ENCODE measurements at places on chromosomes 6 and 20. TPM values are rescaled to one million over a fixed set of nuclear protein-coding genes. Genes with fewer than 3 reads are reported as not detected.

- no peak for DNase-seq
Measured at GRCh38 chr6:145705561-145705960, 29.8 kb downstream of the EPM2A start.

DNA sequence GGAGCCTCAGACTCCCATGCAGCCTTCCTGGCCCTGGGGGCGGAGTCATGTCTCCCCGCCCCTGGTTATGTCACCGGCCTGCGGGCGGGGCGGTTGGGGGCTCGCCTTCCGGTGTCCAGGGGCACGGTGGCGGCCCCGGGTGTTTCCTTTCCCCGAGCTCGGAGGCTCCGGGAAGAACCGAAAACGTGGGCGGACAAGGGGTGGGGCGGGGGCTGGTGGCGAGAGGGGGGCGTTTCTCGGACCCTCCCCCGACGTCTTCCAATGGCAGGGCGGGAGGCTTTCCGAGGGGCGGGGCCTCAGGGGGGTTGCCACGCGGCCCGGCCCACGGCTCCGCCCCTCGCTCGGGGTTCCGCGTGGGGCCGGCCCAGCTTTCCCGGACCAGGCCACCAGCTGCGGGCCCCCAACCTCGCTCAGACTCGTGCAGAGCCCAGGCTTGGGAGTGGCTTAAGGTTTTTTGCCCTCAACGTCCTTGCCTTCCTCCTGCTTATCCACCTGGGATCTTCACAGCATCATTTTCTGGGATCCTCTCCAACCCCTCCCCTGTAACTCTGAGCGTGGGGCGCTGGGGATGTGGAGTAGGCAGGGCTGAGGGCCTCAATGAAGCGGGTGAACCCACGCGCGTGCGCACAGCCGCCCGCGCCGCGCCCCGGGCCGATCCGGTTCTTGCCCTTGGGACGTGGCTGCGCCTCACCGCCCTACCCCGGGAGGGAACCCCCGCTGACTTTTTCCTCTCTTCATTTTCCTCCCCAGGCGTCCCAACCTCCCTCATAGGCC lies 2.1 kb upstream of the NRN1 start:
- no peak for DNase-seq

DNA sequence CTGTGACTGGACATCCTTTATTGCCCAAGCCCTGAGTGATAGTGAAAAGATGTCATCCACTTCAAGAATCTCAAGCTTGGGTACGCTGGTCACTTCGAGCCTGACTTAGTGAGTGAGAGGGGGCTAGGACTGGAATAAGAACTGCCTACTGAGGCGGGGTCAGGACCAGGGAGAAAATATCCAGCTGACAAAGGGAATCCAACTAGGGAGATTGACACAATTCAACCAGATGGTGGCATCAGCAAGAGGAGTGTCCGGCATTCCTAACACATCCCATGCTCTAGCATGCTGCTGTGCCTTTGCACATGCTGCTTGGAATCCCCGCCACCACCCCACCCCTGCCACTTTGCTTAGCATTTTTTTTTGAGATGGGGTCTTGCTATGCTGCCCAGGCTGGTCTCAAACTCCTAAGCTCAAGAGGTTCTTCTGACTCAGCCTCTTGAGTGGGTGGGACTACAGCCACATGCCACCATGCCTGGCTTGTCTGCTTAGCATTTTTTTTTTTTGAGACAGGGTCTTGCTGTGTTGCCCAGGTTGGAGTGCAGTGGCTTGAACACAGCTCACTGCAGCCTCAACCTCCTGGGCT lies 6.5 kb upstream of the CEP250 start:
- no peak for DNase-seq

GRCh38 chr6:44030812-44031454 lies 96.3 kb downstream of the MRPL14 start:
- no peak for DNase-seq

C20orf141 gene
- polyA plus RNA-seq: not detected

DNA sequence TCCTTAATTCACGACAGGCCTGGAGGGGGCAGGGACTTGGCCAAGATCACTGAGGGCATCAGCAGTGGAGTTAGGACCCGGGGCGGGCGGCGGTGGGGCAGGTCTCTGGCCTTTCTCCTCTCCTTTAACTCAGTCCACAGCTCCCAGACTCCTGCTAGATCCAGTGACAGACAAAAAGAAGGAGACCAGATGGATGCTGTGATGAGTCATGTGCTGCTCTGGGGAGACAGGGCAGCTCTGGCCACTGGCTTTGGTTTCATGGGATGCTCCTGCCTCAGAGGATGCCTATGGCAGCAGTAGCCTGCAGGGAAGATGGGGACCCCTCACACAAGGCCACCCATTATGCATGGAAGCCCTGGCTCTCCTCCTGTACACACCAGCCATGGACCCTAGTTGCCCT lies 20.5 kb downstream of the EPB41L1 start:
- DNase-seq: no peak

SASH1 gene
- polyA plus RNA-seq: 29.4 TPM

- DNase-seq: no peak
Measured at GRCh38 chr6:11236915-11237314, 4.4 kb upstream of the NEDD9 start.

DNA sequence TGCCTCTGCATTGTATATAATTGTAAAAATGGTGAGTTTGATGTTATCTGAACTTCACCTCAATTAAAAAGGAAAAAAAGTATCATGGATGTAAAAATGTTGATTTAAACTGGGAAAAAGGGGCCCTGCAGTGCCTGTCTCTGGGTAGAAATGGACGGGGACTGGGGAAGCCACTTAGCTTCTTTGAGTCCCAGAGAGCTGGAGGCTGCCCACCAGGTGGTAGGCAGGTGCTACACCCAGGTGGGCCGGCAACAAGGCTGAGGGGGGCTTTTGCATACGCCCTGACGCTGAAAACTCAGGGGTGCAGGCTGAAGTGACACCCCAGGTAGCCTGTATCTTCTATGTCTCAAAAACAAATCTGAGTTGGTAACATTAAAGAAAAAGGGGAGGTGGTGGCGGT lies 118.2 kb downstream of the SULF2 start:
- DNase-seq: no peak

- no peak for DNase-seq
Measured at GRCh38 chr6:108952776-108953486, 104.7 kb downstream of the ARMC2 start.

DNA sequence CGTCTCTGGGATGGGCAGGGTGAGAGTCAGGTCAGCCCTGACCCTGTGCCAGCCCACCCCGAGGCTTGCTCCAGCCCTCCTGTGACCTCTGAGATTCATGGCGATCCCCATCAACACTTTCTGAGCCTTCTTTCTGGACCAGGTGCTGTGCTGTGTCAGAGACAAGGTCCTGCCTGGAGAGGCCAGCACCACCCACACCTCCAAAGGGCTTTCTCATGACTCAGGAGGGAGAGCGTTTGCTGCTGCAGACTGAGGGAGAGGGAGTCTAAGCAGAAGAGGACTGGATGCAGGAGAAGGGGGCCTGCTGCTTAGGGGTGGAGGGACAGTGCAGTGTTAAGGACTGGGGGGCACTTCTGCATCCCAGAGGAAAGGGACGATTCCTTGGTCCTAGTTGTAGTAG lies 193.5 kb downstream of the LRFN2 start:
- DNase-seq: no peak

OPRM1 gene
- polyA plus RNA-seq: 0.06 TPM

GRCh38 chr20:46099491-46100287 lies 9.9 kb upstream of the NCOA5 start:
- no peak for DNase-seq

GRCh38 chr6:45377043-45377553 lies 636 bp downstream of the SUPT3H start:
- peak; percentile 17 for DNase-seq

TFEB gene
- polyA plus RNA-seq: 9.4 TPM

GRCh38 chr20:36246401-36246800 lies 10.1 kb downstream of the AAR2 start:
- no peak for DNase-seq

GRCh38 chr20:42714298-42715141 lies 475.2 kb downstream of the PTPRT start:
- DNase-seq: no peak

GRCh38 chr6:147678253-147678652 lies 169.8 kb downstream of the SAMD5 start:
- DNase-seq: peak; percentile 41

GRCh38 chr20:25076731-25077609 lies 5.0 kb downstream of the VSX1 start:
- no peak for DNase-seq

GRCh38 chr20:33940666-33941065 lies 53.0 kb upstream of the RALY start:
- no peak for DNase-seq

DNA sequence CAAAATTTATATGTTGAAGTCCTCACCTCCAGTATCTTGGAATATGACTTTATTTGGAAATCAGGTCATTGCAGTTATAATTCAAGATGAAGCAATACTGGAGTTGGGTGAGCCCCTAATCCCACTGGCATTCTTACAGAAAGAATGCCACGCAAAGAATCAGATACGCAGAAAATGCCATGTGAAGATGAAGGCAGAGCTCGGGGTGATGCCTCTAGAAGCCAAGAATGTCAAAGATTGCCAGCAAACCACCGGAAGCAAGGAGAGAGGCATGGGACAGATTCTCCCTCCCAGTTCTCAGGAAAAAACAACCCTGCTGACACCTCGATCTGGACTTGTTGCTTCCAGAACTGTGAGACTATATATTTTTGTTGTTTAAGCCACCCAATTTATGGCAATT lies 273.4 kb upstream of the CITED2 start:
- DNase-seq: no peak

GRCh38 chr6:34036357-34037069 lies 109.4 kb downstream of the GRM4 start:
- DNase-seq: no peak

DNA sequence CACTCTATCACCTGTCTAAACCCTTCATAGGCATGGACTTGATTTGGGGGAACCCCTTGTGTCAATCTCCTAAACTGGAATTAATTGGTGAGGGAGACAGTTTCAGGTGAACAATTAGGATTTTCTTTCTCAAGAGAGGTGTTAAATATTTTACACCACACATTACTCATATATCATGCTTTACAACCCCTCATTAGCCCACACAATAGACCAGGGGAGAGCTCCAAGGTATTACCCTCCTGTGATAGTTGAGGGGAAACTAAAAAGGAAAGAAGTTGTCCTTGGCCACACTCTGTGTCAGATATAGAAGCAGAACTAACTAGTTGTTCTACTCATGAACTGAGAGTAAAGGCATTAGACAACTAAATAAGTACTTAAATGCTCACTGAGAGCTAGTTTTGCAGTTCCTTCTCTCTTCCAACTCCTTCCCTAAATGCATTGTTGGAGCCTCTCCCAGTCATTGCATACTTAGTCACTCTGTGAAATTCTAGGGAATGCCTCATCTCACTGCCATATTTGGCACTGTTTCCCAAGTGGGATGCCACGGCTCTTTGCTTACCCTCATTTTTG lies 183.7 kb upstream of the CEP162 start:
- DNase-seq: no peak

DNA sequence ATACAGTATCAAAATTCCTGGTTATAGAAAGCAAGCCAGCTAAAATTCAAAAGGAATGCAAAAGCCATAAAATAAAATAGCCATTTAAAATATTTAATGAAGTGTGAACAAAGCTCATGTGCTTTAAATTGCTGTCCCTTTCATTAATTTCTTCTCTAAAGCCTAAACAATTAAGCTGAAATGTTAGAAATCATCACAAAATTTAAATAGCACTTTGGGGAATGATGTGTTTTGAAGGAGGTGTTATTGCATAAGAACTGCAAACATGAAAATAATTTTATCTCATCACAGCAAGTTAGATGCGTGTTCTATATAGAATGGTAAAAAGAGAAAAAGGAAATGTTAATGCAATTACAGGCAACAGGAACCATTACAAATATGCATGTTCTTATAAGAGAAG lies 111.0 kb downstream of the RIMS1 start:
- no peak for DNase-seq

DNA sequence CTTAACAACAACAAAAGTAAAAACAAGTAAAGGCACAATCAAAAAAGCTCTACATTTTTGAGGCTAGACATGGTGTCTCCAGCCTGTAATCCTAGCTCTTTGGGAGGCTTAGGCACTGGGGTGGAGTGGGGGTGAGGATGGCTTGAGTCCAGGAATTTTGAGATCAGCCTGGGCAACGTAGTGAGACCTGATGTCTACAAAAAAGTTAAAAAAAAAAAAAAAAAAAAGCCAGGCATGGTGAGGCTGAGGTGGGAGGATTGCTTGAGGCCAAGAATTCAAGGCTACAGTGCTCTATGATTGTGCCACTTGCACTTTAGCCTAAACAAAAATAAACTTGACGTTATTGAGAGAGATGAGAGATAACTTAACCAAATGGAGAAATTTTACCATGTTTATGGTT lies 60.1 kb downstream of the QKI start:
- DNase-seq: no peak

- DNase-seq: no peak
Measured at GRCh38 chr20:40532103-40532502, 156.9 kb downstream of the MAFB start.

PLN gene
- polyA plus RNA-seq: 3.0 TPM

SNX9 gene
- polyA plus RNA-seq: 41.4 TPM

TDP2 gene
- 63.0 TPM for polyA plus RNA-seq

- DNase-seq: no peak
Measured at GRCh38 chr6:149270616-149271015, 46.9 kb upstream of the TAB2 start.

PHACTR1 gene
- 23.6 TPM for polyA plus RNA-seq

GRCh38 chr6:48713612-48714011 lies 602.6 kb upstream of the PTCHD4 start:
- DNase-seq: no peak

- no peak for DNase-seq
Measured at GRCh38 chr6:14889188-14889587, 356.7 kb upstream of the JARID2 start.

DNA sequence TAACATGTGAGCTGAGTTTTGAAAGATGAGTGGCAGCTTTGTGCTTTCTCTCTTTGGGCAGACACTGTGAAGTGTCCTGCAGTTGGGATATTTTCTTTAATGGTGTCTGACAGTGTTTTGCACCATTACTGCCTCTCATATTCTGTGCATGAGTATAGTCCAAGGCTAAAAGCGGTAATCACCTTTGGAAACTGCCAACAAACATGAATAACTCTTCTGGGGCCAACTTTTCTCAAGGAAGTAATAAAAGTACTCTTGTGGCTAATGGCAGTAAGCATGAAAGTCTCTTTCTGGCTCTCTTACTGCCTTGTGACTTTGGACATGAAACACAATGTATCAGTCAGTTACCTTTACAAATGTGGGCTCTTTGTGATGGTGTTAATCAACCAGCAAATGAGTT lies 91.7 kb upstream of the SOX4 start:
- no peak for DNase-seq

MAP3K7 gene
- polyA plus RNA-seq: 50.2 TPM

DNA sequence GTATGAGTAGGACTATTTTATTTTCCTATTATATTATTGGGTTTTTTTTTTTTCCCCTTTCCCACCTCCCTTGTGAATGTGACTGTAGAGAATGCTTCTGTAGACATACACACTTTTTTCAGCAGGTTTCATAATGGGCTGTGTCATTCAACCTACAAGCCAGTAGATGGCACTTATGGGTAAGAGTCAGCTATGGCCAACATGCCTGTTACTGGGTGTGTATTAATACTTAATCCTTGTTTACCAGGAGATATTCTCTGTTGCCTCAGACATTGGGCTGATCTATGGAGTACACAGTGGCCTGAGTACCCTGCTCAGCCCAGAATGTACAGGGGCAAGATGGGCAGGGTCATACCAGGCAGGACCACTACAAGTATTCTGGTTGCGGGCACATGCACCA lies 382.5 kb downstream of the EPHA7 start:
- no peak for DNase-seq

GRCh38 chr20:32664012-32664677 lies 9.6 kb downstream of the C20orf203 start:
- no peak for DNase-seq

Measured in renal pelvis (tissue), 12 donors.